ENCODE measurements at places on chromosomes 2 and 18.

DNA sequence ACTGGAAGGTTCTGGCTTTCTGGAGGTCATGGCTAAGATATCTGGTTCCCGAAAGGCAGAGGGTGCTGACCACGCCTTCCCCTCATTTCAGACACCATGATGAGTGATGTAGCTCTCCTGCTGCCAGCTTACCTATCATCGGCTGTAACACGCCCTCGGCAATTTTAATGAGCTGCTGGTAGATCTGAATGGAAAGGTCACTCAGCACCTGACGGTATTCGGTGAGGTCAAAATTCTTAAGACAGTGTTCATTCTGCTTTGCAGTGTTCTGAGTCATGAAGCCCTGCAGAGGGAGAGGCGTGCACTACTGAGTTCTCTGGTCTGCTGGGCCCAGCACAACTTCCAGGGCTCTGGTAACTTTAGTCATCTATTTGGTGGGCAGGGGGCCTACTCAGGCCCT is 25.7 kb upstream of the ACAA2 start:
- no peak for DNase-seq

DNA sequence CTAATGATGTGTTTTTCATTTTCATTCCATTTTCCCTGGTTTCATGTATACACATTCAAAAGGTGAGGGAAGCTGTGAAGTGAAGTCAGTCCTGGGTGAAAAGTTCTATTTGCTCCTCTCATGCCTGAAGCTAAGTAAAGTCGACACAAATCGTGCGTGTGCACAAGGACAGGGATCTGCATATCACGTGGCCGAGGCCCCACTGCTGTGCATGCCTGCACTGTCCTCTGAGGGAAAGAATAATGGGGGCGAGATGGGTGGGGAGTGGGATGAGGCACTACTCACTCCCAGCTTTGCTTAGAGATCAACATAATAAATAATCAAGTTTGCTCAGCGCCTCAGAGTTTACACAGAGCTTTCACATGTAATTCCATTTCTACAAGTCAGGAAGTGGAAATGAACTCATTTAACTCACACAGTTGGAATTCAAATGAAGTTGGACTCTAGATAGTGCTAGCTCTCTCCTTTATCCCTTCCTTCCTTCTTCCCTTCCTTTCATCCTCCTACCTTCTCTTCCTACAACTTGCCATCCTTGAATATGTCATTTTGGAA is 5.1 kb upstream of the PTPRM start:
- DNase-seq = no peak

- DNase-seq = no peak
These were observed 74.7 kb upstream of the SNTG2 start for GRCh38 chr2:875687-876615.

- DNase-seq = no peak
These were observed 99.7 kb upstream of the CELF4 start for GRCh38 chr18:37665346-37665745.

DNA sequence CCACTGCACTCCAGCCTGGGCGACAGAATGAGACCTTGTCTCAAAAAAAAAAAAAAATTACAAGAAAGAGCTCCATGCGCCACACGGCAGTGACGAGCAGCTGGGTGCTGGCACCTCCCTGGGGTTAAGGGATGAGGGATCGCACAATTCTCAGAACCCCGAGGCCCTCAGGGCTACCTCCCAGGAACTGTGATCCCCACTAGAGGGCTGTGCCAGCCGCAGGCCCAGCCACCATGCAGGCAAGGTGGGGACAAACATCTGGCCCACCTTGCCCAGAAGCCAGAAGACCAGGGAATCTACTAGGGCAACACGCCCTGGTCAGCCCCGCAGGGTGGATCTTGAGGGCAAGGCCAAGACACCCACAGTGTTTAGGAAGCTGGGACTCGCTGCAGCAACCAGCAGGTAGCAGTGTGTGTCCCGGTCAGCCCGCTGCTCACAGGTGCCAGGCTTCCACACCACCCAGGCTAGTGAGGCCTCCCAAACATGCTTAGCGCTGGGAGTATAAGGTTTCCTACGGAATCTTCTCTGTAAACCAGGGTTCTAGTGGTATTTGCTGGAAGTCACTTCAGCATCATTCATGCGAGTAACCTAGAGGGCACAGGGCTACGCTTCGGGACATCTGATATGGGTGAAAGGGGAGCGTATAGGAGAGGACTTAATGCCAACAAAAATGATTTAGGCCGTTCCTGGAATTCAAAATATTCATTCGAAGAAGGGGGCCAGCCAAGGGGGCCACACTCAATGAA is 6.7 kb downstream of the SAG start:
- DNase-seq = no peak

DNA sequence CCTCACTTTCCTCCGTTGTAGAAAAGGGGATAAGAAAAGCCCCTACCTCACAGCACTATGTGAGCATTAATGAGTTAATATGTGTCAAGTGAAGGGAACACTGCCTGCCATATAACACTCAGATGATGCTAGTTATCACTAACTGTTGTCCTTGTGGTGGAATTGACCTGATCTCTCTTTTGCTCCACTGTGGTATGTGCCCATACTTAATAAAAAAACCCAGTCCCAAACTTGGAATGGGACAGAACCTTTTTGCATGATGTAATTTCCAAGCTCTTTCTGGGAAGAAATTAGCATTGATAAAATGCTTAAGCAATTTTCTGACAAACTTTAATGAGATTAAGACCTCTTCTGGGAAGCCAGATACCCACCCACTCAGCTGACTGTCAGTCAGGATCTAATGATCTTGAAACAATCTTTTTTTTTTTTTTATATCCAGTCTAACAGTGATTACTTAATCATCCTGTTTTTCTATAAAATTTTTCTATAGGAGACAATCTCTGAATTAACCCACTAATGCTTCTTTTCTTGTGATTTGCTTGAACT is 158.7 kb downstream of the ZBTB7C start:
- DNase-seq = no peak

DNA sequence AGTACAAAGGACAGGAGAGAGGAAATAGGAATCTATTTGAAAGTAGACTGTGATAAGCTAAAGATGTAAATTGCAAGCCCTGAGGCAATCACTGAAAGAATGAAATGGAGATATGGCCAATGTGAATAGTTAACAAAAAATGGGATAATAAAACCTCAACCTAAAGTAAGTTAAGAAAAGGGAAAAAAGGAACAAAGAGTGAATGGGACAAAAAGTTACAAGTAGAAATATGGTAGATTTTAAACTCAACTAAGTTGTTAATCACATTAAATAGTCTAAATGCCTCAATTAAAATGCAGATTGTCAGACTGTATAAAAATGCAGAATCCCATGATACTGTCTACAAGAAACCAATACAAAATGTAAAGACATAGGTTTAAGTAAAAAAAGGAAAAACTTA is 165.2 kb upstream of the RBMS1 start:
- no peak for DNase-seq

DNA sequence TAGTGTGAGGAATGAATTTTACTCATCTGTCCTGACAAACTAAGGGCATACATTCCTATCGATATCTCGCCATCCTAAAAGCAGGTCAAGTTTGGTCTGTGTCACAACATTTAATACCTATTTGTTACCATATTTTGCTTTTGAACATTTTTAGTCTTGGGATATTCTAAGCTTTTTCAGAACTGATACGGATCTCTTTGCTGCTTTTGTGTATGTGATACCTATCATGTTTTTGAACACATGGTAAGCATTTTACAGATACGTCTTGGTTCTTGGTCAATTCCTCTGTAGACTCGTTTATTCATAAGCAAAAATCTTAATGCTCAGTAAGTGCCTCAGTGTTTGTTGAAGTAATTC is 592 bp downstream of the ZNF397 start:
- no peak for DNase-seq

DNA sequence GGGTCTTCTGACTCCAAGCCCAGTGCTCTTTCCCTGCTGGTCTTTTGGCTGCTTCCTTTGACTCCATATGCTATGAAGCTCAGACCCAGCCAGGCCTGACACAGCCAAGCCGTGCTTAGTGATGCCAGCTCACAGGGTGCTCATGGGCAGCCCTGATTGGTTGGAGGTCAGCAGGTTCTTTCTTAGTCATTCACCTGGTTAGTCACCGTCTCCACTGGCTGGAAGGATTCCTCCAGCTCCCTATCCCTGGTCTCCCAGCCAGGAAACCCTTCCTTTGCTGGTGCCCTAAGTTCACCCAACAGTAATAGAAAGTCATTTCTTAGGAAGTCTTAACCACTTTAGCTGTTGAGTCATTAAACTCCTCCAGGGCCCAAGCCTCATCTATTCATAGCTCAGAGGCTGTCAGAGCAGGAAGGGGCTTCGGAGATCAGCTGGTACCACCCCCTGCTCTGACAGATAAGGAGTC is 3.9 kb downstream of the KCNK3 start:
- no peak for DNase-seq

DNA sequence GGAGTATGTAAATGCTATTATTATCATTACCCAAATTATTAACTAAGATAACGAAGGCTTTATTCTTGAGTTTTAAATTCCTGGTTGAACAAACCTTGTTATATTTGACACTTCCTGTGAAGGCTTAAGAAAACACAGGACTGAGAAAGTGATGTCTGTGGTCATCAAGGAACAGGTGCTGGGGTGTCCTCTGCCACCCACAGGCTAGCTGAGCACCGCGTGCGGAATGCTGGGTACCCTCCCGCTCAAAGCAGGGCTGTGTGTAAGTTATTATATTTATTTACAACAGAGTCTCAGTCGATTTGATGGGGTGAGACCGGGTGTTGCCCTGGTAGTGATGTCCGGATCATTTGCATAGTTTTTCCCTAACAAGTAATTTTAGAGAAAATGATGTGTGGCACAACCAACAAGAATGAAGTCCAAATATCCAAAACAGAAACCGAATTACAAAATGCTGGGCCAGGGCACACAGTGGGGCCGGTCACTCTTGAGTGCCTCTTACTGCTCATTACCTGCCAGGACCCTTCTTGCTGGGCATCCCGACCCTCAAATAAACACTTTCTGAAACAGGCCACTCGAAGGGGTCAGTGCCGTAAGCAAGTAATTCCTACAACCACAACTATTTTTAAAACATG is 49.2 kb downstream of the TMEM18 start:
- no peak for DNase-seq

- no peak for DNase-seq
These were observed 25.4 kb upstream of the GLI2 start for GRCh38 chr2:120710256-120710655.

DNA sequence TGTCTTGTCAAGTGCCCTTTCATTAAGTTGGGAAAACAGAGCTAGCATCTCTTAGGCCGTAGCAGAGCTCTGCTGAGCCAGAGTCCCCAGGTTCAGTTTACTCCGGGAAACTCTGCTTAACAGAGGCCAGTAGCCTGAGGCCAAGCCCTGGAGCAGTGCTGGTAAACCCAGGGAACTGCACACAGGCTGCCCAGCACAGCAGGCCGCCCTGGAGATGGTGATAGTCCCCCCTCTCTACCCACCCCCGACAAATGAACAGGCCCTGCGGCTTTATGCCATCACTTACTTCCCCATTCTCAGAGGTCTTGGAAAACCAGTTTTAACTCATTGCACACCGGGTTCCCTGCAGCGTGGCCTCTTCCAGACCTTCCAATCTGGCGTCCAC is 3.5 kb downstream of the CNNM4 start:
- DNase-seq = no peak

DNA sequence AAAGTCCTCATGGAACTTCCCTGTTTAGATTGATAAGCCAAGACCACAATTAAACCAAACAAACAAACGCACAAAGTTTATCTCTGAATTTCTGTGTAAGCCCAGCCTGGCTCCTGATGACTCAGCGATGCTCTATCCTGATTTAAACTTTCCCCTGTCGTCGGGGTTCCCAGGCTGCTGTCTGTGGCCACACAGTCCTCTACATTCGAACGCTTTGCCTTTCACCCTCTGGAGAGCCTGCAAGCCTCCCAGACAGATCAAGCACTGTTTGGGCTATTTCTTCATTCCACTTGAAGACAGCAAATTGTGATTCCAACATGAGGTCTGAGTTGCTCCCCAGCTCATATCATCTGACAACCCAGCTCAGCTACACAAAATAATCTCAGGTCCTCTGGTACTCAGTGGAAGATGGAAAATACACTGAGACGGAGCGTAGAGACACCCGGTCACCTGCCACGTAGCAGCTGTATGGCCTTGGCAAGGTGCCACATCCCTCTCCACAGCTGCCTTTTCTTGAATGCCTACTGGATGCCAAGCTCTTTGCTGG is 51.2 kb downstream of the CYRIA start:
- no peak for DNase-seq

DNA sequence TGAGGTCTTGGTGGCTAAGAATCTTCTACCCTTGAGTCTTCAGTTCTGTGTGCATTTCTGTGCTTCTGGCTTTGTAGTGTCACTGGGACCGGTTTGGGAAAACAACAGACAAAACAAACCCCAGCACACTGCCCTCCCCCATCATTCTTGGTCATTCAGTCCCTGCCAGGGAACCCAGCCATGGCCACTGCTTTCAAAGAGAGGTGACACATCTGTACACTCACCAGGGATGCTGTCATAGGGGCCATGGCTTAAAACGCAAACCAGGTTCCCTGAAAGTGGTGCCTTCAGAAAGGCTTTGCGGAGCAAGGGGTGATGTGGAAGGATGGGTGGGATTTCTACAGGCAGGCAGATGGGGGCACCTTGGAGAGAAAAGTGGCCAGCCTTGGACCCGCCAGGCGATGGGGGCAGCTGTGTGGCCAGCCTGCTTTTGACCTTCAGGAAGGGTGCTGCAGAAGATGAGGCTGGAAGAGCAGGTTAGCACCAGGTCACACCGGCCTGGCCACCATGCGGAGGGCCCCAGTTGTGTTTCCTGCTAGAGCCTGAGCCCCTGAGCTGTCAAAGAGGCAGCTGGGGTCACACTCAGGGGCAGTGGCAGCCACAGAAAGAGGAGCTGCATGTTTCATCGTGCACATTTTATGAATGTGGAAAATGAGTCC is 101.3 kb downstream of the INHBB start:
- no peak for DNase-seq

- DNase-seq = no peak
These were observed 36.7 kb upstream of the AGPS start for GRCh38 chr2:177355874-177356273.

DNA sequence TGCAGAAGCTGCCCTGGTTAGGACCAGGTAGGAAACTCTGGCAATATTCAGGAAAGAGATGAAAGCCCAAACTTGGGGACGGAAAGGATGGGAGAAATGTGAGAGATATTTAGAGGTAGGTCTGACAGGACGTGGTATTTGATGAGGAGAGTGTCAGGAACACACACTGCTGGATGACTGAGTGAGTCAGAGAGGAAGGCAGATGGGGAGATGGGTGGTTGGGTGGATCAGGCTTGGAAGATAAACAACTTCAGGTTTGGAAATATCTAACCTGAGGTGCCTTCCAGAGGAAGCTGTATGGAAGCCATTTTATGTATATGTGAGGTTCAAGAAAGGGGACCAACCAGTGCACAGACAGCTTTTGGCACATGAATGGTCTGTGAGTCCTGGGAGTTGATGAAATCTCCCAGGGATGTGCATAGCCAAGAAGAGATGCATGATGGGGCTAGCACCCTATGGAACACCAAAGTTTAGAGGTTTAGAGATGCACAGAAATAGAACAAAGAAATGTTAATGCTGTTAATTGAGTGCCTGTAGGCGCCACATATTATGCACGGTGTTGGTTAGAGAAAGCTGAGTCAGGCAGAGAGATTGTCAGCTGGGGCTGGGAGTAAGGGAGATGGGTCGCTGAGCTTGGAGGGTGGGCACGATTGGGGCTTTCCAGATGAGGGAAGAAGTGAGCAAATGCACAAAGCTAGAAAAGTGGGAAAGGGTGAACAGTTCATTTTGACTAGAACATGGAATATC is 101.0 kb downstream of the VIT start:
- DNase-seq = no peak
